BJ (cell line): ENCODE measurements at places on chromosomes 1 and 21.

DNA sequence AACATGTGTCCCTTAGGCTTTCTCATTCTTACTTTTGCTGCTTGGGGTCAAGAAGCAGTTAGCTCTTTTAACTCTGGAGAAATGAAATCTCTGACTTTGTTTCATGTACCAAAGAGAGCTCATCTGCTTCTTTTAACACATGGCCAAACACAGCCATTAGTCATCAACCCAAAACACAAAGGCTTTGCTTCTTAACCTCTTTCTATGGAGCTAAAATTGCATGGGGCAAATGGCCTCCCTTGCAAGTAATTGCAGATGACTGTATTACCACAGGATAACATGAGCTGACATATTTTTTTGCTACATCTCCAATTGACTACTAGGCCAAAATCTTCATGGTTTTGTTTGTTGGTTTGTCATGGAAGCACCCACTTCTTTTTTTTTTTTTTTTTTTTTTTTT, 300.9 kb downstream of the BRINP3 start:
- DNase-seq: no peak

- no peak for DNase-seq
Measured at GRCh38 chr1:194487172-194487571, 1300.8 kb upstream of the B3GALT2 start.

GRCh38 chr1:17851056-17851455, 95.9 kb downstream of the ACTL8 start:
- DNase-seq: no peak

GRCh38 chr21:31537872-31538576, 121.5 kb upstream of the SOD1 start:
- DNase-seq: no peak

- DNase-seq: no peak
Measured at GRCh38 chr1:2111674-2112035, 61.4 kb downstream of the PRKCZ start.

DNA sequence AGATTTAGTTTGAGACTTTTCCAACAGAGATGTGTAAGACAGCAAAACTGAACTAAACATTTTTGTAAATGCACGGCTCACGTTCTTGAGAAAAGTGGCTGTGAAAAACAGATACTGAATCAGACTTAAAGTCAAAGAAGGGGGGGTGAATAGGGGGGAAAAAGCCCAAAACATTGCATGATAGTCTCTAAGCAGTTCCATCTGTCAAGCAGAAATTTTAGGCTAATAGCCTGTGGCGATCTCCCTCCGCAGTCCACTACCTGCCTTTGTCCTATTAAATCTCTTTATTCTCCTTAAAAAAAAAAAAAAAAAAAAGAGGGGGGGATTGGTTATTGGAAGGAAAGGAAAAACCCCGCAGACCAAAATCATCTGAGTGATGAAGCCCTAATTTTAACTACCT, 217.6 kb upstream of the NFIA start:
- DNase-seq: no peak

GRCh38 chr1:19032413-19032695, 75.9 kb upstream of the IFFO2 start:
- DNase-seq: no peak

DNA sequence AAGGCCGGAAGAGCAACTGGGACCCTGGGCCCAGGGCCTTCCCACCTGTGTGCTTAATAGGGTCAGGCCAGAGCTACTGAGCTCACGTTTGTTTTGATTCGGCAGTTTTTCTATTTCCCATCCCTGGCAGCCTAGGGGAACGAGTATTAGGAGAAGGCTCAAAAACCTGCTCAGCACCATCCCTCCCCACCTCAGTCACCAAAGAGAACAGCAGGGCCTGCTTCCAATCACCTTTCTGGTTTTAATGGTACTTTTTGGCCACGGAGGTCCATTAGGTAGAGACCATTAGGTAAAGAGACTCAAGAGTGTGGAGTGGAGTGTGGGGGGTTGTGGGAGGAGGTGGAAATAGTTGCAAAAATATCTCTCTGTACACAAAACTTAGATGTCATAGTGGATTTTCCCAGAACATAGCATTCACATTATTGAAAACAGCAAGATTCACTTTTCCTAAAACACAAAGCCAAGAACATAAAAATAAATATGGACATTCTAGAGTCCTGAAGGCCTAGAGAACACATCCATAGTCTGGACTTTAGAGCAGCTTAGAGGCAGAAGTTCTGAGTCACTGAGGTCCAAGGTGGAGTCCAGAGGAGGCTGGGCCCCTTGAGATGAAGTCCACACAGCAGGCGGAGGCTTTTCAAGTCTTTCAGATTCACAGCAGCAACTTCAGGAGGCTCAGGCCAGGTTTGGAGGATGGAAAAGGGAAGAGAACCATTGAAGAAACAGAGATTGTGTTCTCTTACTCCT, 19.5 kb downstream of the NUAK2 start:
- no peak for DNase-seq

GRCh38 chr21:44483288-44484237, 28.3 kb downstream of the LRRC3 start:
- DNase-seq: no peak

DNA sequence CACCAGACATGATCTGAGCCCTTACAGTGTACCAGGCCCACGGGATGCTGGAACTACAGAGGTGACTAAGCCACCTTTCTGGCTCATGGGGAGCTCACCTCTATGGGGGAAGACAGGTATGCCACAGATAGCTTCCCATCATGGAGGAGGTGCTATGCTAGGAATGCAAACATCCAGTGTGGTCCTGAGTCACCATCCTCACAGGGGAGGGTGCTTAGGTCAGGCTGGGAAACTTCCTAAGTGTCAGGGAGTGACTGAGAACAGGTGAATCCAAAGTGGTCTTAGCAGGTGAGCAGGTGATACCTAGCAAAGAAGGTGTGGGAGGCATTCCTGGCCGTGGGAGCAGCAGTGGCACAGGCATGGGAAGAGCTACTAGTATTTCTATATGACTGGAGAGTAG, 8.6 kb upstream of the RASSF5 start:
- DNase-seq: no peak

GRCh38 chr1:183882335-183883167, 77.6 kb downstream of the RGL1 start:
- DNase-seq: no peak

GRCh38 chr1:84907095-84907827, 14.3 kb upstream of the LPAR3 start:
- no peak for DNase-seq

- DNase-seq: no peak
Measured at GRCh38 chr1:147270721-147271120, 28.2 kb downstream of the CHD1L start.

DNA sequence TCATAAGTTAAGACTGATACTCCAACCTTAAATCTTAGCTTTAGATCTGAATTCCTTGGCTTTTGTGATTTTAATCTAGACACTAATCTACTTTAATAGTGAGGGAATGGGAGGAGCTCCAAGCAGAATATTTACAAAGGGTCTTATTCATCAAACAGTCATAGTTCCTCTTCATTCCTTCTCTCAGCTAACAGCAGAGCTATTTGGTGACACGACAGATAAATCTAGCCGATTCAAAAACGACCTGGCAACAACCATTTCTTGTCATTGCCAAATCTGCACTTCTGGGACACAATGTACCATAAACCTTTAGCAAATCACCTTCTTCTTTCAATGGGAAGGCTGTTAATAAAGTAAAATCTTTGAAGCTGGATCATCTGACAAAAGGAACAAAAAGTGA, 52.8 kb upstream of the FOXD3 start:
- DNase-seq: no peak

DNA sequence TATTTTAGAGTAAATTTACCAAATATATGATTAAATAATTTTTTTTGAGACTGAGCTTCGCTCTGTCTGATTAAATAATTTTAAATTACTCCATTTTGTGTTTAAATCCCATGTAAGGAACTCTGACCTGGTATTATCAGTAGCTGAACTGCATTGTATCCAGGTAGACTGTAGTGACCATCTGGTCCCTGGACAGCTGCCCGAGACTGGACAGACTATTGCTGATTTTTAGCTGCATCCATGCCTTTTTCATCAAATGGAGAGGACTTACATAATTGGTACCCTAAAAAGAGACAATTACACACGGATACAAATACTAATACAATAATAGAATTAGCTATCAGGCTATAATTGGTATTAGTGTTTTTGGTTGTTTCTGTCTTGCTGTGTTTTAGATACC, 20.6 kb downstream of the OLFM3 start:
- DNase-seq: no peak

GRCh38 chr1:201139756-201140155, 12.8 kb upstream of the ASCL5 start:
- DNase-seq: no peak

DNA sequence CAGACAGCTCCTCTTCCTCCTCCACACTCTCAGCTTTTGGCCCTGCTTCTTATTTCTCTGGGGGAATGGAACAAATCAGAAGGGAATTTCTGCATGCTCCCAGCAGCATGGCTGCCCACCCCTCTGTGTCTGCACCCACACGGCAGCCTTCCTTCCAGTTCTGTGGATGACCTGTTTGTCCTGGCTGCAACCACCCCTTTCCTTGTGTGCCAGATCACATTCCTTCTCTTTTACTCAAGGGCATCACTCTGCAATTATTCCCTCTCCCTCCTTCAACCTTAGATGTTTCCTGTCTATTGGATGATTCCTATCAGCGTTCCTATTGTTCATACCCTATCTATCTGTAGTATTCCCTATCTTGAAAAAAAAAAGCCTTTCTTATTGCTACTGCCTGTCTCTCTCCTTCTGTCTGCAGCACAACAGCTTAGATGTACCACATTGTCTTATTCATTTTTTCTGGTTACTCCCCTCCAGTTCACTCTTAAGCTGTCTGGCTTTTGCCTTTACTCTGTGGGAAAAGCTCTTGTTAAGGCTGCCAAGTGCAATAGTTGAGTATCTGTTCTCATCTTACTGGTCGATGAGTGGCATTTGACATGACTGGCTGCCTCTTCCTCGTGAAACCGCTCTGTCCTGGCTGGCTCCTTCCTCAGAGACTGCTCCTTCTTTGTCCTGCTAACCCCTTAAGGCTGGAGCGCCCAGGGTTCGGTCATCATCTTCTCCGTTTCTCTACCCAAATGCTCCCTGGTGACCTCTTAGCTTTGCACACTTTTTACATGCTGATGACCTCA, 351.1 kb downstream of the CAMTA1 start:
- DNase-seq: no peak

DNA sequence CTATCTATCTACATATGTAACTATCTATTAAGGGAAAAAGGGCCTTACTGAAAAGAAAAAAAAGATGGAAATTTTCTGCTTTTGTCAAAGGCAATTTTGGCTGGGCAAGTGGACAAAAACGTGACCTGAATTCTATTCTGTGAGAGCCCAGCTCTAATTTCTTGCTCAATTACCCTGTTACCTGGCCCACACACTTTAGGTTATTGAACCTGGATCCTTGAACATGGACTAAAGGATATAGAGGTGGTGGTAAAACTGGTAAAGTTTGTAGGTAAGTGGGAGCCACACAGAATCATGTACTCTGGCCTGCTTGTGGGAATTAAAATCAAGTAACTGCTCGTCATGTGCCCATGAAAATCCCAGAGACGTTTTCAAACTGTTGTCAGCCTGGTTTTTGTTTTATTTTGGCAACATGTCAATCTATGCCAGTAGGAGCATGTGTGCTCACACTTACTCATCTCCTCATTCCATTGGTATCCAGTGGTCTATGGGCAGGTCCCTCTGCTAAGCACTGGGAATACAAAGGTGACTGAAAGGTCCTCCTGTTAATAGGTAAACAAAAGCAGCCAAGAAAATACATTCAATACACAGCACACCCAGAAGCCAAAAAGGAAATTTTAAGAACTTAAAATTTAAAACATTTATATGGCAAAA, 113.7 kb upstream of the WARS2 start:
- no peak for DNase-seq

- no peak for DNase-seq
Measured at GRCh38 chr1:92795166-92795565, 10.3 kb upstream of the EVI5 start.

DNA sequence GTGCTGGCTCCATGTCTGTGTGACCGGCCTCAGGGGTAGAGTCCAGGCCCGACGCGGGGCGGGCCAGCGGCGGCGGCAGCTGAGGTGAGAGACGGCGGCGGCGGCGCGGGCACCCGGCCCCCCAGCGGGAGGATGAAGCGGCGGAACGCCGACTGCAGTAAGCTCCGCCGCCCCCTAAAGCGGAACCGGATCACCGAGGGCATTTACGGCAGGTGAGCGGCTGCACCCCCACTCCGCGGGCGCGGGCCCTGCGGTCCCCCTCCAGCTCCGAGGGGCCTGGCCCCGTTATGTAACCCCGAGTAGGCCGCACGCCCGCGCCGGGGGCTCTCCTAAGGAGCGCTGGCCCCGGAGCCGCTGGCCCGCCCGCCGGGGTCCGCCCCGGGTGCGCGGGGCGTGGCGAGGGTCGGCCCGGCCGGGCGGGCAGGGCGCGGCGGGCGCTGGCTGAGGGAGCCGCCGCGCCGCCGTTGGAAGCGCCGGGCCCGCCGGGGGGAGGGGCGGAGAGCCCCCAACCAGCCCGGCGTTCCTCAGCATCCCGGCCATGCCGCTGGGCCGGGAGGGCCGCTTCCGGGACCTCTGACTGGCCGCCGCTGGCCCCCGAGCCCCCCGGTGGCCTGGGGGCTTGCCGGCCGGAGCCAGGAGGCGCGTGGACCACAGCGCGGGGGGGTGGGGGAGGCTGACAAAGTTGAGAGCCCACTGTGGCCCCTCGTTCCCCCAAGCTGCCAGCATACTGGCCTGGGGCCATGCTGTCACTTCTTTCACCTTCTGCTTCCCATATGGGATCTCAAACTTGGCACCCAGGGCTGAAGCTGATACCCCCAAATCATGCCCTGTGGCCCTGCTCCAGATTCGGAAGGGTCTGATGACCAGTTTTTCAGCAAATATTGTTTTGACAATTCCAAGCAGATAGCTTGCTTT, 527 bp downstream of the MACO1 start:
- no peak for DNase-seq

- DNase-seq: no peak
Measured at GRCh38 chr1:180940445-180940844, 27.7 kb downstream of the KIAA1614 start.

DNA sequence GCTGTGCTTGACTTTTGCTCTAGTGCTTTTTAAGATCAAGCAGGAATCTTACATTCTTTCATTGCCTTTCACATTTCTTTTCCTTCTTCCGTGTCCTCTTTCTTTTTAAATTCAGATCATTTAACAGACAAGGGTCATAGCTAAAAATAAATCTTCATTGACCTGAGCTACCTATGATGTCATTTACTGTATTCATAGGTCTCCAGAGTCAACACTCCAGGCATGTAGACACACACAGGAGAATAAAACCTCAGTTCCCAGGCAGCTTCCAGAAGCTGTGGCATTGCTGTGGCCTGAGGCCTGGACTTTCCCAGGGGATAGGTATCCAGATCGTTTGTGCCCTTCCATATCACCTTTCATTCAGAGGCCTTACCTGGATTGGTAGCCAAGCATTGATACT, 38.5 kb upstream of the ENAH start:
- DNase-seq: no peak

GRCh38 chr1:65952696-65953095, 160.0 kb downstream of the PDE4B start:
- no peak for DNase-seq

DNA sequence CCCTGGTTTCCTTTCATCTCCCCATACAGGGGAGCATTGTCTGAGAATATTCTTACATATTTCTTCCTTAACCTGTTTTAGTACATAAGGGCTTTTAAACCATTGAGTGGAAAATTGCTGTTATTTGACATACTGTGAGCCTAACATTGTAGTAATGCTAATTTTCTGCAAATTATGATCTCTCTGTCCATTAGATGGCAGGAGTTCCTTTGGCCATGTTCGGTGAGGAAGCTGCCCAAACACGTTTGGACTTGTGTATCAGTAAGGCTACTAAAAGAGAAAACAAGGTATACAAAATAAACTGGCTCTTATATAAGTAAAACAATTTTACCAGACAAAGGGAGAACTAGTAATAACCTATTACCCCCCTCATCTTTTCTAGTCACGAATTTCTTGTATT, 29.2 kb downstream of the CDC7 start:
- DNase-seq: no peak

- DNase-seq: no peak
Measured at GRCh38 chr1:25500694-25501093, 42.7 kb upstream of the LDLRAP1 start.
